ENCODE measurements at places on chromosomes 7 and 10.

GRCh38 chr7:157445956-157446295, 109.1 kb downstream of the DNAJB6 start:
- no peak for DNase-seq

GRCh38 chr10:28798428-28798955, 121.2 kb downstream of the BAMBI start:
- DNase-seq = no peak

GRCh38 chr10:101716891-101717659, 22.1 kb upstream of the FBXW4 start:
- DNase-seq = no peak

GRCh38 chr10:12628964-12629766, 279.8 kb downstream of the CAMK1D start:
- DNase-seq = no peak

- no peak for DNase-seq
Measured at GRCh38 chr7:96167424-96167823, 154.5 kb downstream of the SLC25A13 start.

Data from brain pericyte (primary cell).